Stimulated activated naive CD8-positive, alpha-beta T cell treated with anti-CD3 and anti-CD28 coated beads, Interleukin-15, Interleukin-2, amounts not matched to agents 100 U/mL and 50 U/mL, for 24 hours (primary cell): ENCODE measurements at places on chromosomes 7 and 10.

DNA sequence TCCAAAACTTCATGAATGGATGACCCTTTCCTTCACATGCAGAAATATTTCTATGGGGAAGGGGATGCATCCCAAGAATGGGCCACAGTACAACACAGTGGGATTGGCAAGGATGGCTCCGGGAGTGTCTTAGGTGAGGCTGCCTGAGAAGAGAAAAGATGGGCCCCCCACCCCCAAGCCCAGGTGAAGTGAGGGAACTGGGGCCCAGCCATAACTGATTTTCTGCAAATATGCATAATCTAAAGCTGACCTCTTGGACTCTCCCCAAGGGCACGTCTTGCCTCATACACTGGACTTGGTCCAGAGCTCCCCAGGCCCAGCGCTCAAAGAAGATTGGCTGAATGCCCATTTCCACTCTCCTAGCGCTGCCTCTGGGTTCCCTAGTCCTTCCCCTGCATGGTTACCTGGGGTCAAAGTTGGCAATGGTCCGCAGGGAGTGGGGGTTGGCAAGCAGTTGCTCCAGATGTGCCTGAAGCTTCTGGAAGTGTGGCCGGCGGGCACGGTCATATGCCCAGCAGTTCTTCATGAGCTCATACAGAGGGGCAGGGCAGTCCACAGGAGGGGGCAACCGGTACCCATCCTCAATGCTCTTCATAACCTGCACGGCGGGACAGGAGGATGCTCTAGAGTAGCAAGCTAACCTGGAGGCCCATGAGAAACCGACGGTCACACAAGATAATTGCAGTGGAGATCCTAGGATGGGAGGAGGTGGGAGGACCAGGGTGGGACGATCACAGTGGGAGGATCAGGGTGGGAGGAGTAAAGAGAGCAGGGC, 12.3 kb downstream of the ZYX start:
- DNase-seq, result no peak

DNA sequence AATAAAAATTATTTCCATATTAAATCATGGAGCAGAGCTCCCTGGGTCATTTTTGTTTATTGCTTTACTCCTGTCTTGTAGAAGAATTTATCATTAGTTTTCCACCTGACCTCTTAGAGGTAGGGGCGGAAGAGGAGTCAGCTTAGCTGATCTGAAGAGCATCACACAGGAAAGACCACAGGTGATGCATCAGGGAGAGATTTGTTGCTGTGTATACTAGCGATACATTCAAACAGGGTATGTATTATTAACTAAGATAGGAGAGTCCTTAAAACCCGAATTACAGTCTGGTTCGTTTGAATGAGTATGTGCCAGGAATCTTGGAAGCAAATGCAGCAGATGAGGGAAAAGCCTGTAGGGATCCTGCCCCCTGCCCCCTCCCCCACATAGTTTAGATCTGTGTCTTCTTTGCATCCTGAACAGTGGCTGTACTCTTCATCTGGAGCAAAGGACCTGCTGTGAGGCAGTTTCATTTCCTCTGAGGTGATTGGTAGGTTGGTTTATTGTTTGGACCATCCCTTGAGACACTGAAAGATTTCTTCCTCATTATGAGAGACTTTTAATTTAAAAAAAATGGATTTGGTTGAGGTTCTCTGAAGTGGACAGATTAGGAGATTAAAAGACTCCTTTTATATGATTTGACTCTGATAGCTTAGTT, 177.0 kb downstream of the SND1 start:
- no peak for DNase-seq

- DNase-seq, result no peak
Observed at GRCh38 chr10:48461623-48462481, 143.0 kb downstream of the ARHGAP22 start.

- DNase-seq, result no peak
Observed at GRCh38 chr10:68301790-68302502, 29.9 kb upstream of the HNRNPH3 start.

DNA sequence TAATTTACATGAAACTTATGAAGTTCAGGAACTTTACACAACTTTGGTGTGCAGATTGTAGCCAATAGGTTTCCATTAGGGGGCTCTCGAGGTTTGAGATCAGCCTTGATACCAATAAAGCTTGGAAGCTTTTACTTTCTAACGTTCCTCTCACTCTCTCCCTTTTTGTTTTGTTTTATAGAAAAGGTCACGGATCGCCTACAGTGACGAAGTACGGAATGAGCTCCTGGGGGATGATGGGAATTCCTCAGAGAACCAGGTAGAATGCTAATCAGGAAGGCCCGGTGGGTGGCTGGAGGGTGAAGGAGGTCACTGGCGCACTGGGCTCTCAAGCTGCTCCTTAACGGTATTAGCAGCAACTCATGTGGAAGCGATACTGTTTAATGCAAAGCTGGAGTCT, 79.9 kb downstream of the VTI1A start:
- no peak for DNase-seq

DNA sequence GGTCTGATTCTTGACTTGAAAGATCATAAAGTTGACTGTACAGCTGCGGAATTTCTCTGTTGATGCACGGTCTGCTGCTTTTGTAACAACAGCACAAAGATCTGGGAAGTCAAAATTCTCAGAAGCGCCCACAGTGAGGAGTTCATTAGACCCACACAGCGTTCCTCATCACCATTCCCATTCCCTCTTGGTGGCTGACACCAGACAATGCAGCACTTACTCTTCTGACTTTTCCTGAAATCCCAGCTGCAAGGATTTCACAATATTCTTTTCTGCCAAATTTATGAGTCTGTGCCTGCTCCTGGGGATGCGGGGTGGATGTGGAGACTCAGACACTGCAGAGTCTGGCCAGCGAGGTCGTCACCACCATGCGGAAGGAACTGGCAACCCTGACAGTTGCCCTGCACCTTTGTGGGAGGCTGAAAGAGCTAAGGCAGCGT, 233.9 kb downstream of the FANK1 start:
- DNase-seq, result no peak
